ENCODE measurements at places on chromosomes 3 and 15.

- no peak for DNase-seq
Observed at GRCh38 chr3:79039192-79039591, 728.6 kb downstream of the ROBO1 start.

DNA sequence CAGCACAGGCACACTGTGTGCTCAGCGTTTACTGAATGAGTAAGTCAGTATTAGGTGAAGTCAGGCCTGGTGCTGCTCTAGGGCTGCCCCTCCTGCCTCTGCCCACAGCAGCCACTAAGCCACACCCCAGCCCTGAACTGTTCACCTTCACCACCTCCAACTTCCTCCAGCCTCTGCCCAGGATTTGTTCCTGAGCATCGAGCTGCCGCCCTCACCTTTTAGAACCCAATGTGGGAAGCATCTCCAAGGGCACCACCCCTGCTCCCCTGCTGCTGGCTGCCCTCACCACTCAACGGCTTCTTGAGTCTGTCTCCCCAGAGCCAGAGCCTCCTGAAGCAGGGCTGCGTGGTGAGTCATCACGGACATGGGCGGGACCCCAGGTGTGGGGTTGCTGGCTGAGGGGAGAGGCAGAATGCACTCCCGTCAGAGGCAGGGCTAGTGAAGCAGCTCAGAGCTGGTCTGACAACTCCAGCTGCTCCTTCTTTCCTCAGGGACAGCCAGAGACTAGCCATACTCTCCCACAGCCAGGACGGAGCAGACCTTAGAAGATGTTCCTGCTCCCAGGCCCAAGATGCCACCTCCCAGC is 5.8 kb downstream of the HYAL2 start:
- DNase-seq, result no peak

GRCh38 chr3:21073561-21073960 is 677.4 kb downstream of the ZNF385D start:
- DNase-seq, result no peak

DNA sequence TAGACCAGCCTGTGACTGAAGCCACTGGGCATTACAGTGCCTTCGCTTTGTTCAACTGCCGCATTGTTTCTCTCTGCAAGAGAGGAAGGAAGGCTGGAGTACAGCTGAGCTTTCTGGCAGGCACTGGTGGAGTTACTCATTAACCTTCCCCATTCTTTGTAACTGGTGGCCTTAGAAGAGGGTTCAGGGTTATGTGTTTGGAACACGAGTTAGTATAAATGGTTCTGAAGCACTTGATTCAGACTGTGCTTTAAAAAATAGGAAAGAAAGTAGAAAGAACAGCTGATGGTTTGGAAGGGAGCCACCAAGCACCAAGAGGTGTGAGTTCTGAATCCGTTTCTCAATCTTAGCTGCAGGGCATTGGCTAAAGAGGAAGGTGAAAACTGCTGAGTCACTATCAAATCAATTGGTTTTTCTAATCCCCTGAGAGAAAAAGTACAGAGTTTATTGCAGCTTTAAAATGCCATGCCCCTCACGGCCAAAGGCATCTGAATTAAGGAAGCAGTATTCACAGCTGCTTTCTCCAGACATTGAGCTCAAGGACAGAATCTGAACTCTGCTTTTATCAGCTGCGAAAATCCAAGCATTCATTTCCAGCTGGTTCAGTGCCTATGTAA is 3.6 kb downstream of the HGD start:
- no peak for DNase-seq

- peak; percentile 18 for DNase-seq
Observed at GRCh38 chr3:194141415-194142155, 5.6 kb downstream of the HES1 start.

DNA sequence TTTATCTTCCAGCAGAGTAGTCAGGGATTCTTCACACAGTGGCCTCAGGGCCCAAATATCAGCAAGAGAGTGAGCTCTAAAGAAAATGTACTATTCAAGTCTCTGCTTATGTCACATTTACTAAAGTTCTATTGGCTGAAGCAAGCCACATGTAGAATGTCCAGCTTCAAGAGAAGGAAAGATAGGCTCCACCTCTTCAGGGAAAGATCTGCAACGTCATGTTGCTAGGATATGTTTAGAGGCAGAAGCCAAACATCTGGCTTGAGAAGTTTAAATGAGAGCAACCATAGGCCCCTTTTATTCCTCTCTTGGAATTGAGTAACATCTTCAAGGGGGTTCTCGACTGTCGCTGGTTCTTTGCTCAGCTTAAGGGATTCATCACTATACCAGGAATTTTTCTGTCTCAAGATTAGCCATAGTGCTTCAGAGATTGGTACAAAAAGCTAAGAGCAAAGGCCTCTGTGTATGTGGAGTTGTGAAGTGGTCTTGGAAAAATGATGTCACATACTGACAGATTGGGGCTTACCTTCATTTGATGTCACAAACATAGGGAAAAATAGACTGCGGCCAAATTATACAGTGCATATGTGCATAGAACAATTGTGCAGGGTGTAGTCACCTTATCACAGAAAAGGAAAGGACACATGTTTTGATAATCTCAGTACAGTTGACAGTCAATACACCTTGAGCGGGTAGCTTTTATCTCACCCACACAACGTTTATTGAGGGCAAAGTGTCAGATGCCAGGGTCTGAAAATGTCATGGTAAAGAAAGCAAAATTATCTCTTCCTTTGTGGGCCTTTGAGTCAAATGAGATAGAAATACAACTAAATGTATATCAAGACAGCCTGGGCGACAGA is 11.3 kb upstream of the THRB start:
- no peak for DNase-seq

- no peak for DNase-seq
Observed at GRCh38 chr3:10964537-10965167, 27.9 kb upstream of the SLC6A1 start.

- no peak for DNase-seq
Observed at GRCh38 chr3:61541694-61542093, 19.7 kb upstream of the PTPRG start.

DNA sequence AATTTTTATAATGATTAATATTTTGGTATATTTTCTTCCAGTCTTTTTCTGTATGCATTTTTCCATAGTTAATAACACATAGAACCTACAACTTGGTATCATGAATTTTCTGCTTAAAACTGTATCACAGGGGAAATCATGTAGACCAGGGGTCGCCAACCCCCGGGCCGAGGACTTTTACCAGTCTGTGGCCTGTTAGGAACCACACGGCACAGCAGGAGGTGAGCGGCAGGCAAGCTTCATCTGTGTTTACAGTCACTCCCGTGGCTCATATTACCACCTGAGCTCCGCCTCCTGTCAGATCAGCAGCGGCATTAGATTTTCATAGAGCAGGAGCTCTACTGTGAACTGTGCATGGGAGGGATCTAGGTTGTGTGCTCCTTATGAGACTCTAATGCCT is 54.7 kb downstream of the RPL22L1 start:
- no peak for DNase-seq

DNA sequence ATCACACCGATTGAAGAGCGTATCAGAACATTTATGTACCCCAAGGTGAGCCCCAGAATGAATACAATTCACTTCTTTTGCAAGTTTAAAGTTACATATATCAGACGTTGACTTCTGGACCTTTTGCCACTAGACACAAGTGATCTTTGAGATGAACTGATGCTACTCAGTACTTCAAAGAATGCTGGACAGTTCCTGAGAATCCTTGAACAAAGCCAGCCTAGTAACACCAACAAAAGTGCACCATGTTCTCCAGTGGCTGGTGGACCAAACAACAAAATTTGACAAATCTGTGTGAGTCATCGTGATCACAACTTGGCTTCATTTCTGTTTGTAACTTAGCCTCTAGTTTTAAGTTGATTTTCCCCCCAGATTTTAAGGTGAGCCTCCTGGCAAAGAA is 355.7 kb downstream of the SOX2 start:
- no peak for DNase-seq

- DNase-seq, result no peak
Observed at GRCh38 chr15:78004222-78004727, 73.2 kb downstream of the TBC1D2B start.

- no peak for DNase-seq
Observed at GRCh38 chr3:52230461-52230860, 5.0 kb upstream of the TLR9 start.

DNA sequence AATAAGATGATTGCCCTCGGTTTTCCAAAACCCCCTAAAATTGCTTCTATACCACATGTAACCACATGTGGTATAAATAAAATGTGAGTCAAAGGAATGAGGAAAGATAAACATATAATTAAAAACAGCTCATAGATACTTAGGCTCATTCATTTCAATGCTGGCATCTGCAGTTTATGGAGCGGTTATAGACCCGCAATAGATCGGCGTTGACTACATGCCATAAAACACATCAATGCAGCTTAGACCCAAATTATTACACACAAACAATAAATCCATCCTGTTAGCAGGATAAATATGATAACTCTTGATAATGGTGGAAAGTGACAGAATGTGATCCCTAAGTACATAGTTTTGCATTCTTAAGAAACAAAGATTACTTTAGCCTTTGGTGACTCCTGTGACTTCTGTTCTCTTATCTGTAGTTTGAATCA is 143.7 kb downstream of the NR2F2 start:
- DNase-seq, result no peak

DNA sequence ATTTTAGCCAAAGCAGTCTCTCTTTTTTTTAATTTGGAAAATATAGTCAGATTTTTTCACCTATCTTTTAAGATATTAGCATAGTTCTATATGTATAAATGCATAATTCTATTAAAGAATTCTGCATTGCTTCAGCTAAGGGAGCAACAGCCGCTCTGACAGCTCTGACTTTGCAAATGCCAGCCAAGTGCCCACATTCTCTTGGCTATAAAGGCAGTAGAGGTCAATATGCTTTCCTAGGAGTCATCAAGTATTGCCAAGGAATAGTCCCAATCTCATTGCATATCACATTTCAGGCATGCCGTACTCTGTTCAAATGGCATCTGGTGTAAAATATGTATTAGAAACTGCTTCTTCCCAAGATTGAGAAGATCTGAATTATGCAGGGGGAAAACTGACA is 161.4 kb downstream of the RPLP1 start:
- DNase-seq, result no peak

DNA sequence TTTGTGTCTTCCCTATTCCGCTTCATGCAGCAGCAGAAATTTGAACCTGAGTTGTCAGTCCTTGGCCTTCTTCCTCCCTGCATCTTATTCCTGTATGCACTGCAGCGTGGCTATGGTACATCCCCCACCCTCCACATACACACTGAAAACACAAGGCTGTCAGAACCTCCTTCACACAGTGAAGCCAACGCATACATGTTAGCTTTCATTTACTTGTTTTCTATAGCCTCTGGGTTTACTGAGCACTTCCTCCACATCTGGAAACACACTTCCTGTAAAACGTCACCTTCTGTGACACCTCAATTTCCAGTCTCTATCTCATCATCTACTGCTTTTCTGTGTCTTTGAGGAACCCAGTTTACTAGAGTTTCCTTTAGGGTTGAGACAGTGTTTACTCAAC is 47.0 kb downstream of the SUSD5 start:
- DNase-seq, result no peak

DNA sequence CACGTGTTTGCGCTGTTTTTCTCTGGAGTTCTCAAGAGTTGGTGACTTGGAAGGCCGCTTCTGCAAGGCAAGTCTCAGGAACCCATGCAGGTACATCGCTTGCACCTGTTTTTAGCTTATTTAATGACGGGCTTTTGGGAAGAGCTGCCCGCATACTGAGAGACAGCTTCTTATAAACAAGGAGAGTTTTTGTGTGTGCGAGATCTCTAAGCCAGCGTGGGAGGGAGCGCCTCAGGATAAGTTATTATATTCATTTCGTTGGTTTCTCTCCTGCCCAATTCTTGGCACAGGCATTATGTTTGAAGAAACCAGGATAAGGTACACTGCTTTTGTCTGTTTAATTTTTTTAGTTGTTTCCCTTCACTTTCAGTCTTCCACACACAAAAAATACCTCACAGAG is 11.4 kb upstream of the SACM1L start:
- no peak for DNase-seq

- no peak for DNase-seq
Observed at GRCh38 chr3:119937229-119937628, 155.3 kb downstream of the NR1I2 start.

GRCh38 chr15:77826006-77826695 is 193.4 kb upstream of the LINGO1 start:
- DNase-seq, result no peak

- DNase-seq, result no peak
Observed at GRCh38 chr3:48979451-48979850, 10.6 kb upstream of the P4HTM start.

DNA sequence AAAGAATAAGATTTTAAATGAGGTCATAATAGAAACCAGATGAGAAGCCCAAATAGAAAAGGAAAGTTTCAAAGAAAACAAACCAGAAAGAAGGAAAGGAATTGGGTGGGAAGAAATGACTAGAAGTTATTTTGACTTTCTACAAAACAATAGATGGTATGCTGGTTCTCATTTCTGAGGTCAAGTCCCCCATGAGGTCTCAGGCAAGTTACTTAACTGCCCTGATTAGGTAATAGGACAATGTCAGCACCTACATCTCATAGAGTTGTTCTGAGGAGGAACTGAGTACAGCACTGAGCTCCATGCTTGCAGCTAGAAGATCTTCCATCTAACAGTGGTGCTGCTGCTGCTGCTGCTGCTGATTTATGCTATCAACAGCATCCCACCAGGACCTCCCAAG is 185.9 kb downstream of the ERC2 start:
- DNase-seq, result no peak

DNA sequence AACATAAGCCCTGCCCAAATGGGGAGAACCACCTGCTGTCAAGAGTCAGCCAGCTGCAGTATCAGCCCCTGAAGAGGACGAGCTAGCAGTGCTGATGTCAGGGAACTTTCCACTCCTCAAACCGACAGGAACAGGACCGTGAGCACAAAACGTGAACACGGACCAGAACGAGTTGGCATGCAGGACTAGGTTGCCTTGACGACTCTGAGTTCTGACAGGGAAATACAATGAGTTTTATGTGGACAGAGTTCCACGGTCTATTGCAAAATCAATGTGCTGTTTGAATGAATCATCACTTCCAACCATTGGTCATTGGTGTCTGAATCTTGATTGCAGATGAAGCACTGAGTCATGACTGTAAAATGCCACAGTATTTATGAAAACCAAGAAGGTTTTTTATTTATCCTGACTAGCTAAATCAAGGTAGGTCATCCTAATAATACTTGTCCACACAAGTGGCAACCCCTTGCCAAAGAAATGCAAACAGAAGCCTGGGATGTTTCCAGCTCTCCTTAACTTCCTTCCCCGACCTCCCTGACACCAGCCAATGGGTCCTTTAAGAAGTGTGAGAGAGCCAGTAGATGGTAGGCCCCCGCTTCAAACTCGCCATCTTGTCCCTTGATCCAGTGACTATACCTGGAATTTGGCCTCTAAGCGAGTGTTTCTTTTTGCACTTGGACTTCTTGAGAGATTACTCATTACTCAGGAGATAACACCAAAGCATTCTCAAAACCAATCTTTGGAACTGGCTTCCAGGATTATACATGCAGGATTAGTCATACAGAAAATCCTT is 119.6 kb downstream of the ASB7 start:
- DNase-seq, result no peak

- no peak for DNase-seq
Observed at GRCh38 chr3:16496008-16496407, 17.5 kb downstream of the RFTN1 start.

- DNase-seq, result no peak
Observed at GRCh38 chr15:74605795-74606150, 9.9 kb upstream of the CLK3 start.

GRCh38 chr15:68313501-68314410 is 36.2 kb downstream of the FEM1B start:
- no peak for DNase-seq

All from NCI-H446 (cell line).